ENCODE measurements at places on chromosomes 5 and 9. TPM values are rescaled to one million over a fixed set of nuclear protein-coding genes. Genes with fewer than 3 reads are reported as not detected.

TLX3 gene
- total RNA-seq: not detected

GPR151 gene
- total RNA-seq: not detected

PCDHB5 gene
- total RNA-seq: 0.15 TPM

GBGT1 gene
- total RNA-seq: 4.8 TPM

SPATA31D4 gene
- total RNA-seq: not detected

NR2F1-AS1 gene
- 1.0 TPM for total RNA-seq

SMIM3 gene
- total RNA-seq: 27.3 TPM

CDH6 gene
- not detected for total RNA-seq

MZB1 gene
- not detected for total RNA-seq
